IPS DF 6.9 (cell line): ENCODE measurements at places on chromosomes 3 and 15.

DNA sequence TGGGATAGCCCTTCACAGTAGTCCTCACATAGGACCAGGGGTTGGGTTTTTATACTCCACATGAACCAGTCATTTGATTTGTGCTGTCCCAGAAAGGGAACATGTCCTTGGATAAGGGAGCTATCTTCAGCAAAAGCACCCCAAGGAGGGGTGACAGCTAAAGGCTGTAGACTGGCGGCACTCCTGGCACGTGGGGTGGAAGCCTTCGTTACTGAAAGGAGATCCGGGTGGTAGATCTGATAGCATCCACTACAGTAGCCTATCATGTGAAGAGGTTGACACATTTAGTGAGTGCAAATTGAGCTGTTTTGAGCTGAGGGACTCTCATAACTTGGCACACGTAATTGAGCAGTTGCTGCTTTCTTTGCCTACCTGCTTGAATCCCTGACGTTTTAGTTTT is 588.8 kb upstream of the GOLIM4 start:
- H3K27ac ChIP-seq, result no peak overlapping the region
- H3K4me3 ChIP-seq, result no peak overlapping the region
- no peaks in the 10 kb centered on the region for H3K4me1 ChIP-seq
- H3K36me3 ChIP-seq, result no peaks in the 10 kb centered on the region
- H3K27me3 ChIP-seq, result no peaks in the 10 kb centered on the region

DNA sequence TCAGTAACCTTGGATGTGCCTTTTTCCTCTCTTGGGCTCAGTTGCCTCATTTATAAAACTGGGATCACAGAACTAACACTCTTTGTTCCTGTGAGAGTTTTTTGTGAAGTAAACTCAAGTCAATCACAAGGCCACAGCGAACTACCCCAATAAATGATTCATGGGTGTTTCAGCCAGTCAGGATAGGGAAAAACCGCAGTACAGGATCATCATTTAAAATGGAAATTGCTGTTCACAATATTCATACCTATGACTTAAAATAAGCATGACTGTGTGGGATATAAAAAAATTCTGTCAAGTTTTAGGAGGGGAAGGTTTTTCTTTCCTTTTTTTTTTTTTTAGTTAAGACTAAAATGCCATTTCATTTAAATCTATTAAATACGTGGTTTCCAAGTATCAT is 238.1 kb downstream of the CHST2 start:
- 0 out of 2 replicates have a peak, but pooled peaks cover 2% of the 10 kb centered on the region for H3K4me1 ChIP-seq
- H3K27ac ChIP-seq, result no peak overlapping the region
- H3K27me3 ChIP-seq, result no peaks in the 10 kb centered on the region
- DNase-seq, result no peak

DNA sequence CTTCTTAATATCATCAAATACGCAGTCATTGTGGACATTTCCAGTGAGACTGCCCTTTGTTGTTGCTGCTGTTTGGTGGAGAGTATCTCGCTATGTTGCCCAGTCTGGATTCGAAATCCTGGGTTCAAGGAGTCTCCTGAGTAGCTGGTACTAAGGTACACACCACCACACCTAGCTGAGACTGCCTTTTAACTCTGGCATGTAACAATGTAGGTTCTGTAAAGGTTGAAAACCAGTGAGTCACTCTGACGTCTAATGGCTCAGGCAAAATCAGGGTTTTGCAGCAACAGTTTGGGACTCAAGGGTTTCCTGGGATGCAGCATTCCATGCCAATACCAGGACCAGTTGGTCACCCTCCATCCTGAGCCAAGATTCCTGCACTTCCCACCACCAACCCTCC is 52.2 kb downstream of the AQP9 start:
- H3K36me3 ChIP-seq, result no peaks in the 10 kb centered on the region
- no peak overlapping the region for H3K4me3 ChIP-seq
- H3K27ac ChIP-seq, result no peak overlapping the region
- DNase-seq, result no peak
- no peaks in the 10 kb centered on the region for H3K27me3 ChIP-seq
- no peaks in the 10 kb centered on the region for H3K4me1 ChIP-seq

DNA sequence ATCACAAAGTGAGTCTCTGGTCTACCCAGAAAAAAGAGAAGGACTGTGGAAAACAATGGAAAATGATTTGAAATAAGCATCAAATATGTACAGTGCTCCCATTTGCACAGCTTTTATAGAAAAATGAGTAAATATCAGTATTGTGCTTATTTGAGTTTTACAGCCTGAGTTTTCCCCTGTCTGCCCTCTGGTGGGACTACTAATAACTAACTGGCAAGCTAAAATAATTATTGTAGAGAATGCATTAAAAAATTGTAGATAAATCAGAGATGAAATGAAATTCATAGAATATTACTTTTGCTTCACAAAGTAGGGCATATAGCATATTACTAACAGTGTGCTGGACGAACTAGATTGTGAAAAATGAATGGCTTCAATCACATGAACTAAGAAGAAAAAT is 287.1 kb downstream of the NAALADL2 start:
- H3K4me1 ChIP-seq, result no peaks in the 10 kb centered on the region
- H3K36me3 ChIP-seq, result no peaks in the 10 kb centered on the region
- H3K27ac ChIP-seq, result no peak overlapping the region
- no peak for DNase-seq
- H3K27me3 ChIP-seq, result no peaks in the 10 kb centered on the region

DNA sequence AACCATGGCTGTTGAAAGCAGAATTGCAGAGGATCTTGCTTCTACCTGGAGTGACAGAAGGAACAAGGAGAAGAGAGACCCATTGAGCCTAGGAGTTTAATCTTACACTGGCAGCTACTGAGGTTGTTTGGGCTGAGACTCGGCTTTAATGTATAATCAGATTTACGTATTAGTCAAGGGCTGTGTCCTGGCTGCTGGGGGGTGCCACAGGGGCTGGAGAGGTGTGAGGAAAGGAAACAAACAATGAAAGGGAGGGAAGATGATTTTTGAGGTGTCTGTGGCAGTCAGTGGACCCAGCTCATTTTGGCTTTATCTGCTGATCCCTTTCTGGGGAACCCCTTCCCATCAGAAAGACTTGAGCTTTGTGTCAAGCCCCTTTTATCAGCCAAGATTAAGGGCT is 95.7 kb downstream of the PRICKLE2 start:
- no peak overlapping the region for H3K27ac ChIP-seq
- no peak overlapping the region for H3K4me3 ChIP-seq
- no peaks in the 10 kb centered on the region for H3K4me1 ChIP-seq
- DNase-seq, result no peak
- H3K36me3 ChIP-seq, result no peaks in the 10 kb centered on the region

DNA sequence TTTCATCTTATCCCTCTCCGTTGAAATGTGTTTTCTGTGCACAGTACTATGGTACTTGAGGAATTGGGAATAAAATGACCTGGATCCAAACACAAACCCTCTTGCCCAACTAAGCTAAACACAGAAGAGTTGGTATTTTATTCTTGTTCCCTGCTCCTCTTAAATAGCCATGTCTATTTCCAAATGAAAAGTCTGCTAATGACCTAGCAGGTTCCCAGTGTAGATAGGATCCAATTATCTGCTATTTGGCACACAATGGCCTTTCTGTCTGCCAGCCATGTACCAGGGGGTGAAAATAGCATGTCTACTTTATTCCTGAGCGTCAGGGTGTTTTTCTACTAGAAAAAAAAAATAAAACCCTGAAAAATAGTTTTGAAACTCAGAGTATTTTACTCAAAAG is 657.0 kb upstream of the NAALADL2 start:
- no peaks in the 10 kb centered on the region for H3K27me3 ChIP-seq
- no peak for DNase-seq
- H3K4me1 ChIP-seq, result peaks cover 1% of the 10 kb centered on the region; the same call in 1 of the 2 replicates
- H3K27ac ChIP-seq, result no peak overlapping the region
- H3K4me3 ChIP-seq, result no peak overlapping the region

DNA sequence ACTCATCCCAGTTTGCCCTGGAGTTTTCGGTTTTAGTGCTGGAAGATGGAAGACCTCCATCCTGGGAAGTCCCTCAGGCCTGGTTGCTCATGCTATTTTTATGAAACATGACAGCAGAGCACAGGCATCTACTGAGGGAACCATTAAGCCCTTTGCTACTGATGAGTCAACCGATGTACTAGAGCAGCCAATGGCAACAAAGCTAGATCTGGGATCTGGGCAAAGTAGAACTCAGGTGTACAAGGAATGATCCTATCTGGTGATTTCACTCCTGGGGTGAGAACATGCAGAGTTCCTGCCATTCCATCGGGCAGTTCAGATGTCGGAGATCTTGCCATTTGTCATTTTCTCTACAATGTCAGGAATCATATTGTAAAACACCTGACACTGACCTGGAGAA is 166.2 kb upstream of the NSMCE3 start:
- no peaks in the 10 kb centered on the region for H3K36me3 ChIP-seq
- no peaks in the 10 kb centered on the region for H3K27me3 ChIP-seq
- H3K27ac ChIP-seq, result no peak overlapping the region
- no peaks in the 10 kb centered on the region for H3K4me1 ChIP-seq
